Activated CD4-positive, alpha-beta T cell treated with anti-CD3 and anti-CD28 coated beads, Interleukin-2, amount 10 ng/mL, durations not matched to agents 24 days and 14 days (primary cell): ENCODE measurements at places on chromosomes 4 and X. TPM values are rescaled to one million over a fixed set of nuclear protein-coding genes. Genes with fewer than 3 reads are reported as not detected.

The GRIA3 gene
- total RNA-seq, result not detected in 2 replicates

The HHIP gene
- not detected in 2 replicates for total RNA-seq

The SUPT20HL1 gene
- not detected in 2 replicates for total RNA-seq

GRCh38 chr4:122584519-122584918, 36.3 kb downstream of the IL21 start:
- no peaks in the 10 kb centered on the region for H3K27me3 ChIP-seq
- H3K4me3 ChIP-seq, result peak overlapping the region; percentile 64

GRCh38 chr4:141501395-141501794, 135.0 kb upstream of the IL15 start:
- no peaks in the 10 kb centered on the region for H3K4me1 ChIP-seq
- DNase-seq, result no peak
- no peaks in the 10 kb centered on the region for H3K27me3 ChIP-seq
- H3K4me3 ChIP-seq, result no peak overlapping the region
- H3K36me3 ChIP-seq, result no peaks in the 10 kb centered on the region

DNA sequence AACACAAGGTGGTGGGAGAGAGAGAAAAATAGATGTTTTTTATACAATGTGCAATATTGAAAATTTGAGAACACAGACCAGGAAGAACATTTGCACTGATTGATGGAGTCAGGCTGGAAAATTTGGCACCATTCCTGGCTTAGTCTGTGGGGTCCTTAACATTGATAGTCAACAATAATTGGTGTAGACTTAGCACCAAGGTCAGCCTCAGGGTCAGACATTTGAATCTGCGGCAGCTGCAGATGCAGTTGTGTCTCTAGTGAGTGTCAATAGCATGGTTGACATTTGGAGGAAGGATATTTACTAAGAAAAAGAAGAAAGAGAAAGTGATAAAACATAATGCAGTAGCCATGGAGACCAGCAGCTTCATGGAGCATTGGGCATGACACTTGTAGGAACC, 31.5 kb upstream of the GLRA3 start:
- H3K27ac ChIP-seq, result no peak overlapping the region
- no peaks in the 10 kb centered on the region for H3K4me1 ChIP-seq
- no peak for DNase-seq
- no peak overlapping the region for H3K4me3 ChIP-seq
- no peaks in the 10 kb centered on the region for H3K27me3 ChIP-seq

DNA sequence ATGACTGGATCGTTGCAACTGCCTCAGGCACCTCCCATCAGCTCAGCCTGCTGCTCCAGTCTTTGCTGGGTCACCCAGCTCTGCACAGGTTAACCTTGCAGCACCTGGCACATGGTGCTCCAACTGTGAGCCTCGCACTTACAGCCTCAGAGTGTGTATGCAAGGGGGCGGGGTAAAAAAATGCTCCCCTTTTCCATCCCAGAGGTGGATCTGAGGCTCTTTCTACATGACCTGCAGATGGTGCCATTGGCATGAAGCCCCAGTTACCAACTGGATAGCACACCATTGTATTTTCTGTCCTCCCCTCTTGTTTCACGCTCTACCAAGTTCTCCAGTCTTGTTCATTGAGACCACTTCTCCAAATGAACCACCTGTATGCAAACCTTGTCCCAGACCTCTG, 46.2 kb upstream of the TRPC3 start:
- H3K27ac ChIP-seq, result no peak overlapping the region
- no peaks in the 10 kb centered on the region for H3K4me1 ChIP-seq

GRCh38 chrX:103376118-103376978, at the start of gene BEX3:
BEX3 (plus strand) TSS chrX:103376538; CDS start chrX:103377522, 984 bp downstream.
- H3K27me3 ChIP-seq, result peaks cover 4% of the 10 kb centered on the region
- peaks cover 3% of the 10 kb centered on the region for H3K4me1 ChIP-seq
- H3K27ac ChIP-seq, result peak within 1 kb of the TSS; percentile 12
- DNase-seq, result peak; percentile 66
- peak within 1 kb of the TSS; percentile 68 for H3K4me3 ChIP-seq
- no peaks in the 10 kb centered on the region for H3K36me3 ChIP-seq

DNA sequence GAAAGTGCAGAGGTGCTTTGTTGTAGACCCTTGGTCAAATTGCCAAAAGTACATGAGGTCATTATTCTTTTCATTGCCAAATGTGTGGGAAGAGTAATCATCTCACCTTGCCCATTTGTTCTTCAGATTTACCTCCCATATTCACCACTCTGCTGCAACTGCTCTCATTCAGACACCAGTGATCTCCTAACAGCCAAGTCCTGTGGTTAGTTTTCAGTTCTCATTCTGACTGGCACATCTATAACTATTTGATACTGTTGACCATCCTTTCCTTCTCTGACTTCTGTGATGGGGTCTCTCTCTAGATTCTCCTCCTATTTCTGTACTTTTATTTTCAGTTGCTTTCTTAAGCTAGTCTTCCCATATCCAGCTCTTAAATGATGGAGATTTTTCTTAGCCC, 39.8 kb downstream of the GRIA3 start:
- no peaks in the 10 kb centered on the region for H3K27me3 ChIP-seq
- no peak for DNase-seq
- no peak overlapping the region for H3K4me3 ChIP-seq

GRCh38 chr4:113141901-113142346, 92.5 kb downstream of the ANK2 start:
- no peak overlapping the region for H3K4me3 ChIP-seq
- H3K36me3 ChIP-seq, result no peaks in the 10 kb centered on the region
- no peak for DNase-seq
- peaks cover 11% of the 10 kb centered on the region for H3K4me1 ChIP-seq
- H3K27ac ChIP-seq, result no peak overlapping the region

- no peaks in the 10 kb centered on the region for H3K27me3 ChIP-seq
- DNase-seq, result no peak
- no peak overlapping the region for H3K4me3 ChIP-seq
- H3K4me1 ChIP-seq, result no peaks in the 10 kb centered on the region
Observed at GRCh38 chr4:23058165-23058776, 365.5 kb downstream of the GBA3 start.

DNA sequence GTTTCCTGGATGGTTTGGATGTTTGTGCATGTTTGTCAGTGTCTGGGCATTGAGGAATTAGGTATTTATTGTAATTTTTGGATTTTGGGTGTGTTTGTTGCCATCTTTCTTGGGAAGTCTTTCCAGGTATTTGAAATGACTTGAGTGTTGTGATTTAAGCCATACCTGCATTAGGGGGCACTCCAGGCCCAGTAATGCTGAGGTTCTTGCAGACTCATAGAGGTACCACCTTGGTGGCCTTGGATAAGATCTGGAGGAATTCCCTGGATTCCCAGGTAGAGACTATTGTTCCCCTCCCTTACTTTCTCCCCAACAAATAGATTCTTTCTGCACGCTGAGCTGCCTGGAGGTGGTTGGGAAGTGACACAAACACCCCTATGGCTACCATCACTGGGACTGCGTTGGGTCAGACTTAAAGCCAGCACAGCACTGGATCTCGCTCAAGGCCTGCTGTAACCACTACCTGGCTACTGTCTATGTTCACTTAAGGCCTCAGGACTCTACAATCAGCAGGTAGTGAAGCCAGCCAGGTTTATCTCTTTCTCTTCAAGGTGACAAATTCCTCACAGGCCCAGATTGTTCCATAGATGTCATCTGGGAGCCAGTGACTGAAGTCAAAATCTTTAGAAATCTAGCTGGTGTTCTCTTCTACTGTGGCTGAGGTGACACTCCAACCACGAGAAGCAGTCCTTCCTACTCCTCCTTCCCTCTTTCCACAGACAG, 643.6 kb downstream of the PDHA2 start:
- no peak overlapping the region for H3K27ac ChIP-seq
- no peak overlapping the region for H3K4me3 ChIP-seq
- no peak for DNase-seq
- no peaks in the 10 kb centered on the region for H3K4me1 ChIP-seq
- H3K27me3 ChIP-seq, result no peaks in the 10 kb centered on the region

GRCh38 chr4:46388857-46389256, 1.1 kb downstream of the GABRA2 start:
- DNase-seq, result no peak
- peaks cover 3% of the 10 kb centered on the region for H3K4me1 ChIP-seq
- no peak overlapping the region for H3K4me3 ChIP-seq
- H3K27ac ChIP-seq, result no peak overlapping the region
- H3K36me3 ChIP-seq, result no peaks in the 10 kb centered on the region
